ENCODE measurements at places on chromosomes 16 and 17.

DNA sequence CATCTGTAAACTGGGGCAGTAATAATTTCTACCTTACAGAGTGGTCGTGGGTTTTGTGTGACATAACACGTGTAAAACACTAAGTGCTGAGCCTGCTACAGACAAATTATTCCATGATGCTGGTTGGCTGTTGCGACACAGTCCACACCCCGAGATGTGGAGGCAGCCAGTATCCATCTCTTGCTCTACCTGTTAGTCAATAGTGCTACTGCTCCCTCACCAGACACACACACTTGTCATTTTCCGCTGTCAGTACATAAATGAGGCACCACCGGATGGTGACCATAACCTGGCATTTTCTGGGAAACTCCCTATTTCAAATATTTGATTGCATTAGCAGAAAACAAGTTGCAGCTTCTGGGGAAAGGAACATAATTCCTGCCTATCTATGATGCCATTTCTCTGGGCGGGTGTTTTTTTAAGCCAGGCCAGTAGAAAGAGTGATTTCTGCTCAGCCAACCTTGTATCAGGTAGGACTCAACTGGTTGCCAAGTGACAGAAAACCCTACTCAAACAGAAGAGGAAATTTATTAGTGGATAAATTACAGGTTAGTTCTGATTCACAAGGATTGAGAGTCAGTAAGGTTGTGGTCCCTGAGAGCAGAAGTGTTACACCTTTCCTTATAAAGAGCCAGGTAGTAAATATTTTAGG, 24.1 kb downstream of the DNAJA2 start:
- DNase-seq, result peak; percentile 50

- DNase-seq, result no peak
Measured at GRCh38 chr17:81398176-81398831, 3.0 kb downstream of the BAHCC1 start.

DNA sequence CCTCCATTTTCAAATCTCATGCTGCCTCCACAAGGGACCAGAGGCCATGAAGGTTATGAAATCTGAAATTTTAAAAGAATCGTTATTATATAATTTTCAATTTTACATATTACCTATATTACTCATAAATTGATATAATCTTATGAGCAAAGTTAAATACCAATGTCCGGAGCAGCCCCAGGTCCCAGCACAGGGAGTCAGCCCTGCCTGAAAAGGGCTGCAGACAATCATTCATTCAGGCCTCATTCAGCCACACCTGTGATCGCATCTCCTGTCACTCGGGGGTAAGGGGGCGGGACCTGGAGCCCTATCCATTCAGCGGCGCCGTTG, 172.5 kb downstream of the AHSP start:
- DNase-seq, result no peak

DNA sequence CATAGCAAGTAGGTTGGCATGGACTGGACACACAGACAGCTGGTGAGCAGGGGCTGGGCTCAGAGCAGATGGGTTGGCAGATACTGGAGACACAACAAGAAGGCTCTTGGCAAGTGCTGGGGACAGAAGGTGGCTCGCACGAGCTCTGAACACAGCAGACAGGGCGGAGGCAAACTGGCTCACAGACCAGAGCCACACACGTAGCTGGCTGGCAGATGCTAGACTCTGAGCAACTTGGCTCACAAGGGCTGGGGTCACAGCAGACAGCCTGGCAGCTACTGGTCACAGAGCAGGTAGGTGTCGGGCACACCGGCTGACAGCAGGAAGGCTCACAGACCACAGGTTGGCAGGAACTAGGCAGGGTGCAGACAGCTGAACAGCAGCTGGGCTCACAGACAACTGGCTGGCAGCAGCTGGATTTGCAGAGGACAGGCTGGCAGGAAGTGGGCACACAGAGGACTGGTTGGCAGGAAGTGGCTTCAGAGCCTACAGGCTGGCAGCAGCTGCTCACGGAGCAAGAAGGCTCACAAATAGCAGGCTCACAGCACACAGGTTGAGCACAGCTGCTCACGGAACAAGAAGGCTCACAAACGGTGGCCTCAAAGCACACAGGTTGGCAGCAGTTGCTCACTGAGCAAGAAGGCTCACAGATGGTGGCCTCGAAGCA, 725 bp downstream of the KRTAP16-1 start:
- peak; percentile 56 for DNase-seq

- DNase-seq, result no peak
Measured at GRCh38 chr17:81189670-81190530, 23.9 kb upstream of the AATK start.

DNA sequence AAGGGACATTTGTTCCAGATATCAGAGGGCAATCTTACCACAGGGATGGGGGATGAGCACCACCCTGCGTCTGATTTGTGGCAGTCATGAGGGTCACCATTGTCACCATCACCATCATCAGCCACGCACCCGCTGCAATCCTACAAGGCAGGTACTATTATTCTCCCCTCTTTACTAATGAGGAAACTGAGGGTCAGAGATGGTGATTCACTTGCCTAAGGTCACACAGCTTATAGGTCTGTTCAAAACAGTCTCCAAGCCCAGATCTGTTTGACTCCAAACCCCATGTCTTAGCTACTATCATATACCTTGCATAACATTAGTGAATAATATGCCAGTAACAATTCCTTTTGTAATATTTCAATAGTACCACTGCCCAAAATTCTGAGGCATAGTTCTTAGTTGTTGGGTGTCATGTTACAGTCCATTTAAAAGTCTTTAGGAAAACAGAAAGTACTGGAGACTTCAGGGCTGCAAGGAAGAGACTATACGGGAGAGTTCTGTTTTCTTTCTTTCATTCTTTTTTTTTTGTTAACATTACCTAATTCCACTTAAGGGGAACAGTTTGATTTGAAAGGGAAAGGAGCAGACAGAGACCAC, 166.4 kb downstream of the C16orf95 start:
- no peak for DNase-seq

GRCh38 chr17:2343421-2343820, 6.1 kb downstream of the SGSM2 start:
- peak; percentile 73 for DNase-seq

DNA sequence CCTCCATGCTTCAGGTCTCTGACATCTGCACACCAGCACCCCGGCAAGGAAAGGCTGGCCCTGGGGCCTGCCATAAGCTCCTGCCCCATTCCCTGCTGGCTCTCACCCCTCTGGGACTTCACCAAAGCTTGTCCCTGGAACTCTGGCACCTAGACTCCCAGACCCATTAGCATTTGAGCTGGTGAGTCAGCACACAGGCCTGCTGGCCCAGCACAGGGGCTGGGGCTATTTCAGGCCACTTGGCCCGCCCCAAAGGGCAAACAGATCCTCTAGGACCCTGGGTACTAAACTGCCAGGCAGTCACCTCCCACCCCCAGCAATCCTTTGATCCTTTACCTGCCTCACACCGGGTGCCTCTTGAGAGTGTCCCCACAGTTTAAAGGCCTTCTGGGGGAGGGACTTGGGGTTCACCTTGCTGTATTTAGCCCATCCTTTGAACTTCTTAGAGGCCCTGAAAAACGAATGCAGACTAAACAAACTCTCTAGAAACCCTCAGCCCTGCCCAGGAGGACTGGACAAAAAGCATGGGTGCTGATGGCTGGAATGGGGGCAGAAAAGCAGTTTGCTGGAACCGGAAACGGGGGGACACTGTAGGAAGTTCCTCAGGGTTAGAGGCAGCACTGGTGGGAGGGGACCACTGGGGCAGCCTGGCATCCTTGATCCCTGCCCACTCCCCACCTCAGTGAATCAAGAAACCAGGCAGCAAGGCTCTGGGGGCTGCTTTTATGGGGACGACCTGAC, 3.2 kb upstream of the SAMD14 start:
- no peak for DNase-seq

GRCh38 chr16:86542756-86543750, 12.0 kb downstream of the MTHFSD start:
- DNase-seq, result no peak

- DNase-seq, result peak; percentile 92
Measured at GRCh38 chr16:68528686-68529379, 10.3 kb upstream of the ZFP90 start.

- no peak for DNase-seq
Measured at GRCh38 chr16:73192232-73192894, 144.4 kb upstream of the ZFHX3 start.

GRCh38 chr16:4077174-4077649, 39.0 kb downstream of the ADCY9 start:
- DNase-seq, result no peak

DNA sequence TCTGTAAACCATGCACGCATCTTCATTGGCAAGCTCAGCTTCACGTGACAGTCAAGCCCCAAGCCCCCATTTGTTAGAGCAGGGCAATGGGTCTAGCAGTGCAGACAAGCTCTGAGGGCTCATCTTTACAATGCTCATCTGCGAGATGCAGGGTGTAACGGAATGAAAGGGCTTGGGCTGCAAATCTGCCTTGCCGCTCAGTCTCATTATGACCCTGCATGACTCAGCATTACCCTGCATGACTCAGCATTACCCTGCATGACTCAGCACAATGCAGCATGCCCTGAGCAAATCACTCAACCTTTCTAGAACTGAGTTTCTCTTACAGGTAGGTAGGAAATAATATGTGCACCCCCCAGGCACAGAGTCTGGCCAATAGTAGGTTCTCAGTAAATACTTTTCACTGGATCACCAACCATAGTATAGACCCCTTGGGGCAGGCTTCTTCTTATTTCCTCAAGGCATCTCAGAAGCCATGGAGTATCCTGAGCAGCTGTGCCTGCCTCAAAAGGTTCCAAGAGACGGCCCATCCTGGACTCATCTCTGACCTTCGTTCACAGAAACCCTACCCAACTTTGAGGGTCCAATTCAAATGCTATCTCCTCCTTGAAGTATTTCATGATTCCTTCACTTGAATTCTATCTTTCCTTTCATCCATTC, 391.3 kb upstream of the CDH5 start:
- DNase-seq, result no peak

DNA sequence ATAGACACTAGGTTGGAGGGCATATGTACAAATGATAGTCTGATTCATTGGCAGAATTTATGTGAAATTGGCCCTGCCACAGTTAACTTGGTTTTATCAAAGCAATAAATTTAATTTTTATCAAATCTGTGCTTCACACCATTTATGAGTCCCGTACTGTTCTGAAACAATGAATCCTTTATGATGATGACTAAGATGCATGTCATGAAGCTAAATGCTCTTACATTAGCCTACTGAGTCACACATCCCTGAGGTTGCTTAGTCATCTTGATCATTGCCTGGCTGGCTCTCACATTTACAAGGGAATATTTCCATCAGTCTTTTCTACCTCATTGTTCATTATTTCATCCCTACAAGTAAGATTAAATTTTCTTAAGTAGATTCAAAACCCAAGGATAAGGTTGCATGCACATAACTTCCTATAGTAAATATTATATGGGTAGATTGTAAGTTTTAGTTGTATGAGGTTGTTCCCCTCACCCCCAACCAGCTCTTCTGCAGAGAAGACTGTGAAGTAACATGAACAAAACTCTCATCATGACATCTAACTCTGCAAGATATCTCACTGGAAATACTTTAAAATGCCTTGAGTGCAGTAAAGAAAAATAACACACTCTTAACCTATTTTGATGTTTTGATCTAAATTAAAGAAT, 170.7 kb downstream of the CYB561 start:
- DNase-seq, result no peak

DNA sequence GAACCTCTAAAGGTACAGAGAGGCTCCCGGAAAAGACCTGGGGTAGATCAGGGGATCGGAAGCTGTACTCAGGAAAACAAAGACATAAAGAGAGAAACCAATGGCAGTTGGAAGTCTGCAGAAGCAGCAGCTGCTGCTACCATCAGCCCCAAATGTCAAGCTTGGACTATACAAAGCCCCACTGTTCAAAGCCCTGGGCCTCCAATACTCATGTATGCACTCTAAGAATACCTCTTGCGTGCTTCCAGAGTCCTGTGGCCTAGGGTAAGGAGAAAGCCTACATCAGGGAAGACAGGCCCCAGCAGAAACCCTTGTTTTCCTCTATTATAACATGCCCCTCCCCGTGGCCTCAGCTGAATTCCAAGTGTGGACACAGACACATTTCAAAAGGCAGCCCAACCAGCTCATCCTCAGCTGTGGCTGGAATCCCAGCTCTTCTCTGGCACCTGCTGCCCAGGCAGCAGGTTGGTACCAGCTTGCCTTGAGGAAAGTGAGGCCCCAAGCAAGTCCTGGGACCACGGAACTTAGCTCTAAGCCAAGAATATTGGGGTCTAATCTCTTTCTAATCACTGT, 19.3 kb upstream of the MTMR4 start:
- no peak for DNase-seq

- DNase-seq, result peak; percentile 62
Measured at GRCh38 chr17:27339836-27340550, 46.1 kb downstream of the WSB1 start.

GRCh38 chr16:21952040-21952792, 945 bp upstream of the UQCRC2 start:
- peak; percentile 84 for DNase-seq

DNA sequence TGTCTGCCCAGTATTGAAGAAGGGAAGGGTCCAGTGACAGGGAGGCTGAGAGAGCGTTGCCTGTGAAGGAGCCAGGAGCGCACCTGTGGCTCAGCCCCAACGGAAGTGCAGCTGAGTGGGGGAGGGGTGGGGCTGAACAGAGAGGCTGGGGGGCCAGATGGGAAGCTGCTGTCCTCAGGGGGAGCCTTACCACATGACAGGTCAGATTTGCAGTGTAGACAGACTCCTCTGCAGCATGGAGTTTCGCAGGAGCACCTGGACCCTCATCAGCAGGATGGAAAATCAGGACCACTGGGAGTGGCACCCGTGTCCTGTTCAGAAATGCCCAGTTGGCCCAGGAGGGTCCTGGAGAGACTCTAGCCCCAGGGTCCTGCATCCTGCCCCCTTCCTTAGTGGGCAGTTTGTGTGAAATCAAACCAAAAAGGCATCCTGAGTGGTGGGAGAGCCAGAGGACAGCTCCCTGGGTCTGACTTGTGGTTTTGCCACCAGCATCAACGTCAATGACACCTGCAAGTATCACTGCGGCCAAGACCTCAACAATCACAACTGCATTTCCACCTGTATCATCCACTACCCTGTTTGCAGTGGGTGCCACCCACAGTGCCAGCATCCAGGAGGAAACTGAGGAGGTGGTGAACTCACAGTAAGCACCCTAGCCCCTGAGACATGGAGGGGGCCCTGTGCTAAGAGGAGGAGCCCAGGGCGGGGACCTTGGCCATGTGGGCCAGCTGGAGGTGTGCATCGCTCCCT, 7.8 kb downstream of the CD300A start:
- no peak for DNase-seq

- no peak for DNase-seq
Measured at GRCh38 chr17:49553676-49554335, 21.9 kb upstream of the NXPH3 start.

GRCh38 chr17:71184716-71185115, 936.1 kb upstream of the SOX9 start:
- no peak for DNase-seq

- DNase-seq, result no peak
Measured at GRCh38 chr17:36501963-36502362, 15.5 kb downstream of the ZNHIT3 start.

DNA sequence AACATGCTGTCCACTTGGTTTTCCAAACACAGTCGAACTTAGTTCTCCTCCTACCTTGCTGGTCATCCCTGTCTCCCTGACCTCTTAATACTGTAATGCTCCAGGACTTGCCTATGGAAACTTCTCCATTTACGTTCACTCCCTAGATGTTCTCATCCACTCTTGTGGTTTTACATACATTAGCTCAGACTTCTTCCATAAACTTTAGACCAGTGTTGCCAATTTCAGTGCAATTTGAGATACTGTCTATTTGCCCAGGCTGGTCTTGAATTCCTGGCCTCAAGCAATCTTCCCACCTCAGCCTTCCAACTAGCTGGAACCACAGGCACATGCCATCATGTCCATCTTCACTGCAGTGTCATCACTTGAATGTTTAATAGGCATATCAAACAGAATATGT, 1.5 kb downstream of the MATCAP1 start:
- DNase-seq, result no peak

- no peak for DNase-seq
Measured at GRCh38 chr16:57749856-57750452, 14.4 kb downstream of the KATNB1 start.

Data from stimulated activated CD8-positive, alpha-beta memory T cell treated with anti-CD3 and anti-CD28 coated beads, Interleukin-4, amount 100 ng/mL, for 48 hours (primary cell).